ENCODE measurements at places on chromosomes 2 and 18.

DNA sequence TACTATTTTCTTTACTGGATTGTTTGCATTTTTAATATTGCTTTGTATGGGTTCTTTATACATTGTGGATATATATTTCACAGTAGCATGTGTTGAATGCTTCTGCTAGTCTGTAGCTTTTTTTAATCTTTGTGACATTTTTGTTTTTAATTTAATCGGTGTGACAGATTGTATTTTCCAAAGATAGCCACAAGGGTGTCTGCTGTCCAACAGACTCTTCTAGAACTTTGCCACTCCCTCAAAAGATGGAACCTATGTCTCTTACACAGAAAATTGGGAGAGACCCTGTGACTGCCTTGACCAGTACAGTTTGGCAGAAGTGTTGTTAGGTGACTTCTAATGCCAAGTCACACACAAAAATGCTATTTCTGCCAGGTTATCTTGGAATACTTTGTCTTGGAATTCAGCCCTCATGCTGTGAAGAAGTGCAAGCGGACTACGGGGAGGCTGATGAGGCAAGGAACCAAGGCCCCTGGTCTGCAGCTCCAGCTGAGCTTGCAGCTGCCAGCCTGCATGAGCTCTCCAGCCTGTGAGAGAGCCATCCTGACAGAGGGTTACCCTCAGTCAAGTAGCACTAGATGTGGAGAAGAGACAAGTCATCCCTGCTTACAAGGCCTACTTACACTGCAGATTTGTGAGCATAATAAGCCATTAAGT lies 110.8 kb downstream of the TDRD15 start:
- DNase-seq: no peak

DNA sequence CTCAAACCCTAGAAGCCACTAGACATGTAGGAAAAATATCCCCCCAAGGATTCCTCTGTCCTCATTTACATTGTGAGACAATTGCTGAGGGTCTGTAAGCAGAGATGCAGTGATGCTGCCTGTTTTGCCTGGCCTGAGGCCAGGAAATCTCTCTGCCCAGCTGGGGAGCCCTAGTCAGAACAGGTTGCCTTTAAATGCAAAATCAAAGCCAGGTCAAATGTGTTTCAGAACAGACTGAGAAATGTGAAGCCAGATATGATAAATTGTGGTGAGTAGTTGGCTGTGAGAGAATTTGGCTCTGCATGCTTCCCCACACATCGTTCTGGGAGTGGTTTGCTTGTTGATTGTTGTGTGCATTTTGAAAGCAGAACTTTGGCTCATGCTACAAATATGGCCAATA lies 38.4 kb upstream of the NXPH2 start:
- no peak for DNase-seq

GRCh38 chr2:154480521-154480920 lies 218.0 kb upstream of the KCNJ3 start:
- DNase-seq: no peak

DNA sequence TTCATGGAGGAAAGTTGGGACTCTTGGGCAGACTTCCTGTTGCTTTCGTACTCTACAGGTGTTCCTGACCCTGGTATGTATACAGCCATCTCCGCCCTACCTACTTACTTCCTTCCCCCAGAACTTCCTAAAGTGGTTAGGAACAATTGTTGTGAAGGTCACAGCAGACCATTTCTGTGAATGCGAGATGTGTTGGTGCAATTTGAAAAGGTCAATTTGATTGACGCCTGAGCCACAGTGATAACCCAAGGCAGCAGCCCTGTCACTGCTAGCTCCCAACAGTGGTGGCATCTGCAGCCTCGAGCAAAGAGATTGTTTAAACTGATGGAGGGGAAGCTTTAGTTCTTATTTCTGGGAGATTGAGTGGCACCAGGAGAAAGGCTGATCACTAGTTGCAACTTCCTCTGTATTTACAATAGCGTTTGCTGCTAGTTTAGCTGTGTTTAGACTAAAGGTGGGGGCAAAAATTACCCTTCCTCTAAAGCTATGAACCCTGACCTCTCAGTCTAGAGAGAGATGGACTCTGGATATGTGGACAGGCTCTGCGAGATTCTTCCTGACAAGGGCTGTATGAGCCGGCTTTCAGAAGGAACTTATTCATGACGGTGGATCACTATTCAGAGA lies 78.3 kb upstream of the MAP4K3 start:
- no peak for DNase-seq

GRCh38 chr2:40452786-40453185 lies 896 bp upstream of the SLC8A1 start:
- no peak for DNase-seq

DNA sequence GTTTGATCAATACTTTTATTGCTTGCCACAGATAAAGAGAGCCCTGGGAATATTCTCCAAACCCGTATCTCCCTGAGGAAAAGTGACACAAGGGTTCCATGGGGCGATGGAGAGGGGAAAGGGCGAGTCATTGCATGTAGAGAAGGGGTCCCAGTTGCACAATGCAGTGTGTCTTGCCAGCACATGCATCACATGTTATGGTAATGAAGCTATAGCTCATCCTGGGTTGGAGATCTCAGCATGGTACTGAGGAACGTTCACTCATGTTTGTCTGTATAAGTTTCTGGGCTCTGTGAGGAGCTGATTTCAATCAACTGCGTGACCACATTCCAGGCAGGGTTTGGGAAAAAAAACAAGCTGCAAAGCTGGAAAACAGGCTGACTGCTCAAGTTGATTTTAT lies 220.7 kb upstream of the MC4R start:
- DNase-seq: no peak

DNA sequence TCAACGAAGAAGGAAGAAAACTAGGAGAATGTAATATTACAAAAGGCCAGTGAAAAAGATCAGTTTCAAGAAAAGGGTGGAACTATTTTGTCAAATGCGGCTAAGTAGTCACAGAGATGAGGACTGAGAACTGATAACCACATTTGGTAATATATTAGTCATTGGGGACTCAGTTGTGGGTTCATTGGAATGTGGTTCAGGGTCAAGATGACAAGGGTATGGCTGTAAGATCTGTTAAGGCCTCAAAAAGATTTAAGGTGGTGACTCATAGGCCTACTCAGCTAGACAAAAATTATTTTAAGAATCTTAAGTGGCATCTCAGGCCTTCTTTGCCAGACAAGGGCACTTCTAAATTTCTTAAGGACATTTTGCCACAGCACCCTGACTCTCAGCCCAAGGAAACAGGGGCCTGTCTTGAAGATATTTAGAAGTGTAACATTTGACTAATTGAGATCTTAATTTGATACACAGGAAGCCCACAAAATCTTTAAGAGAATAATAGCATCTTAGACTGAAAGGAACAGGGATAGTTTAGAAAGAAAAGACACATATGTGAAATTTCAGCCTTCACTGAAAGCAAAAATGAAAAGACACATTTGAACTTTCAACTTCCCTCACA lies 81.3 kb downstream of the STRADB start:
- no peak for DNase-seq

DNA sequence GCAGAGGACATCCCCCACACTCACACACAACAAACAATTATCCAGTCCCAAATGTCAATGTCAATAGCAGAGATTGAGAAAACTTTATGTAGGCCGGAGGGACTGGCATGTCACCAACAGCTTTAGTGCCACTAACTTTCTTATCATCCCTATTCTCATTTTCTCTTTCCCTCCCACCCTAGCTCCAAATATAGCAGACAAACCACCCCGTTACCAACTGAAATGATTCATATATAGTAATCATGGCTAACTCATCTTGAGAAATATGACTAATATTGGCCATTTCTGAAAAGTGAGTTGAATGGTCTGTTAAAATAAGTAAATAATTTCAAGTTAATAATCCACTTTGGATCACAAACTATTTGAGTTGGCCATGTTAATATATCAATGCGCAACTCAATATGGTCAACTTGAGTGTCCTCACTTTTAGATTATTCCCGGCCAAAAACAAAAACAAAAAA lies 242.1 kb upstream of the RND3 start:
- no peak for DNase-seq

DNA sequence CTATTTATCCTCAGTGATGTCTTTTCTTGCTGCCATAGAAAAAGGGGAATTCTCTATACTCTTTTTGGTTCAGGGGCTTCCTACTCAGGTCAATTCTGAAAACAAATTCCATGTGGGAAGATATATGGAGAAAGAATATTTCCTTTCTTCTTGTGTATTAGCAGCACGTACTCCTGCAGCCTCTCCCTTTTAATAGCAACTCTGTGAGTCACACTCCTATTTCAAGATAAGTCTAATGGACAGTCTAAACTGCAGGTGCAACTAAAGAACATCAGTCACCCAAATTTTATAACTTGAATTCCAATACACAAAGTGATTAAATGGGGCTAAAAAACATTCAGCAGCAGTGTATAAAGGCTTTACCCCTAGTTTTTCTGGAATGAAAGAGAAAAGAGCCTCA lies 942.2 kb downstream of the CNTNAP5 start:
- no peak for DNase-seq

GRCh38 chr2:207778298-207778882 lies 8.7 kb upstream of the FZD5 start:
- DNase-seq: no peak

GRCh38 chr2:168550670-168551069 lies 94.6 kb downstream of the CERS6 start:
- no peak for DNase-seq

DNA sequence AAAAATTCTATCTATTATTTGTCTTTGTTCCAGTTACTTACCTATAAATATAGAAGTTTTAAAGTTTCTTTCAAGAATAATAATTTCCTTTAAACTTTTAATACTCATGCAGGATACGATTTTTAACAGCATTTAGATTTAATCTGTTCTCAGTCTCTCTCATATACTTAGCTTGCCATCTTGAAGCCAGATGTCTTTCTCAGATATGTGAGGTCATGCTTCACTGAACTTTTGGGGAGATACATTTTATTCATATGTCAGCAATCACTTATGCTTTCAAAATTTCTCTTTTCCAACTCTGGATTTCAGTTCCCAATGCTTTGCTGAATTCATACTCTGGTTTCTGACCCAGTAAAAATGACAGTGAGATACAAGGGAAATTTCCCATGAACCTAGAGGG lies 66.5 kb upstream of the CCDC178 start:
- DNase-seq: no peak

All from activated T-helper 1 cell treated with anti-CD3 and anti-CD28 coated beads, Interleukin-2, amount 50 U/mL, for 16 hours (primary cell).